ENCODE measurements at places on chromosomes 7 and 10.

DNA sequence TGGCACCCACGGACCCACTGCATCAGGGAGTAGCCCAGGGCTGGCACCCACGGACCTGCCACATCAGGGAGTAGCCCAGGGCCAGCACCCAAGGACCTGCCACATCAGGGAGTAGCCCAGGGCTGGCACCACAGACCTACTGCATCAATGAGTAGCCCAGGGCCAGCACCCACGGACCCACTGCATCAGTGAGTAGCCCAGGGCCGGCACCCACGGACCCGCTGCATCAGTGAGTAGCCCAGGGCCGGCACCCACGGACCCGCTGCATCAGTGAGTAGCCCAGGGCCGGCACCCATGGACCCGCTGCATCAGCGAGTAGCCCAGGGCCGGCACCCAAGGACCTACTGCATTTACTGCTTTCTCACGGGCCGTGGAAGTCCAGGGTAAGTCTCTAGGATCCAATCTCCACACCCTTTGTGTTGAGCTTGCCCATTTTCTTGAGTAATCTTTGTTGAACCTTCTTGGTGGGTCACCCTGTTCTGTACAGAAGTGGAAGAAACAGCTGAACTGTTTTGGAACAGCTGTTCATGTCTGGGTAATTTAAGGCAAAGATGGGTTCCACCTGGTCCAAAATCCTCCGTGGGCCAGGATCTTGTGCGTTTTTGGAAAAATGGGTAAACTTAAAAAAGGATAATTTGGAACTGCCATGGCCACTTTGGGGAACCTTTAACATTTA, 69.0 kb downstream of the VIPR2 start:
- no peak for DNase-seq

DNA sequence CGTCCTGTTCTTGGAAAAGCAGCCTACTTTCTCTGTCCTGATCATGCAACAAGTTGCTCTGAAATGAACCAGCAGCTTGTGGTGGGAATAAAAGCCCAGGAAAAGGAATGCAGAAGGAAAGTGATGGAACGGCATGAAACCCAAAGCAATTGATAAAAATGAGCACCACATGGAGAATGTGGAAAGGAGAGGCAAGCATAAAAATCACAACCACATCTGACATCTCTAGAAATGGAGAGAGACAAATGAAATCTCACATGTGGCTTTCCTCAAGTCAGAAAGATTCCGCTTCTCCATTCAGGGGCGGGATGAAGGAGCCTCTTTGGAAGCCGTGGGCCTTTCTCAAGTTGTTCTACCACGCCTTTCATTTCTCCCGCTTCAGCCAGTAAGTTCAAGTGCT, 631.7 kb upstream of the GALNT17 start:
- no peak for DNase-seq

- no peak for DNase-seq
Observed at GRCh38 chr7:140003913-140004382, 58.8 kb downstream of the PARP12 start.

DNA sequence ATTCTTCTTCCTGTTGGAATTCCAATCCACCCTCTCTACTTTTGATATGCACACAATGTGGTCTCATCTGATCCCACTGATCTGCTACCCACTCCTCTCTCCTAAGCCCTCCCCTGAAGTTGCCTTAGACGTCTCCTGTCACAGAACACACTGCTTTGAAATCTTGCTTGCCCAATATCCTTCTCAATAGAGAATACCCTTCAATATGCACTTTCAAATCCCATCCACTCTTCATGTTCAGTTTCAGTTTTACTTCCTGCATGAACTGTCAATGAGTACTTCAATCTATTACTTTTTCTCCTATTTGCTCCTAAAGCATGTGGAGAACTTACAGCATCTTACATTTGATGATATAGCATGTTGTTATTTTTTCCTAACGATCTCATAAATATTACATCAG, 93.5 kb downstream of the UPF2 start:
- no peak for DNase-seq

GRCh38 chr7:7103343-7104313, 78.7 kb upstream of the C1GALT1 start:
- DNase-seq, result no peak

GRCh38 chr10:91194497-91195179, 25.8 kb upstream of the PCGF5 start:
- no peak for DNase-seq

- no peak for DNase-seq
Observed at GRCh38 chr10:117610321-117610720, 67.8 kb downstream of the EMX2 start.

- DNase-seq, result no peak
Observed at GRCh38 chr10:119165171-119166117, at the start of gene SFXN4. Gene SFXN4 (minus strand): TSS chr10:119165714. CDS start chr10:119165647, 67 bp downstream.

DNA sequence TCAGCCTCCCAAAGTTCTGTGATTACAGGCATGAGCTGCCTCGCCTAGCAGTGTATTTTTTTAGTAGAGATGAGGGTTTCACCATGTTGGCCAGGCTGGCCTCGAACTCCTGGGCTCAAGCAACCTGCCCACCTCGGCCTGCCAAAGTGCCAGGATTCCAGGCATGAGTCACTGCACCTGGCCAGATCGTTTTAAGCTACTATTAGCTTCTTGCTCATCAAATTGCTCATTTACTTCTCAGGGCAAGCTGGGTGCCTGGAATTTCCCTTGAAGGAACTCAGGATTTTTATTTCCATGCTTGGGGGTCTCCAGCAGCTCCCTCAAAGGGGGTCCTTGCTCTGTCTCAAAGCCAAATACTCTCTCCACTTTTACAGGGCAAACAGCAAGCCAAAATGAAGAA, 798.0 kb upstream of the AUTS2 start:
- DNase-seq, result no peak

DNA sequence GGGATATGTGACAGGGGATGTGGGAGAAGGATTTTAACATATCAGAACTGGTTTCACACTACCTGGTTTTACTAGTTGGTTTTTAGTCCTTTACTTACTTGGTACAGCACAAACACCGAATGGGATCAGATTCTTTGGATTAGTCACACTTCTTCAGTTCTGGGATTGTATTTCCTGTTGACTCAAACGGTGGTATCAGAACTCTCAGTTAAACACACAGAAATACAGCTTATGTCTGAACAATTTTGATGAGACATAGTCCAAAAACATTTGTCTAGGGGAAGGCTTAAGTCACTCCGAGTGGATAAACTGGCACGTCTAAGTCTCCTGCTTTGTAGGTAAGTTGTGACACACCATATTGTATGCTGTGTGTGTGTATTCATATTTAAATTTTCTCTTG, 480.5 kb downstream of the PHTF2 start:
- DNase-seq, result no peak

DNA sequence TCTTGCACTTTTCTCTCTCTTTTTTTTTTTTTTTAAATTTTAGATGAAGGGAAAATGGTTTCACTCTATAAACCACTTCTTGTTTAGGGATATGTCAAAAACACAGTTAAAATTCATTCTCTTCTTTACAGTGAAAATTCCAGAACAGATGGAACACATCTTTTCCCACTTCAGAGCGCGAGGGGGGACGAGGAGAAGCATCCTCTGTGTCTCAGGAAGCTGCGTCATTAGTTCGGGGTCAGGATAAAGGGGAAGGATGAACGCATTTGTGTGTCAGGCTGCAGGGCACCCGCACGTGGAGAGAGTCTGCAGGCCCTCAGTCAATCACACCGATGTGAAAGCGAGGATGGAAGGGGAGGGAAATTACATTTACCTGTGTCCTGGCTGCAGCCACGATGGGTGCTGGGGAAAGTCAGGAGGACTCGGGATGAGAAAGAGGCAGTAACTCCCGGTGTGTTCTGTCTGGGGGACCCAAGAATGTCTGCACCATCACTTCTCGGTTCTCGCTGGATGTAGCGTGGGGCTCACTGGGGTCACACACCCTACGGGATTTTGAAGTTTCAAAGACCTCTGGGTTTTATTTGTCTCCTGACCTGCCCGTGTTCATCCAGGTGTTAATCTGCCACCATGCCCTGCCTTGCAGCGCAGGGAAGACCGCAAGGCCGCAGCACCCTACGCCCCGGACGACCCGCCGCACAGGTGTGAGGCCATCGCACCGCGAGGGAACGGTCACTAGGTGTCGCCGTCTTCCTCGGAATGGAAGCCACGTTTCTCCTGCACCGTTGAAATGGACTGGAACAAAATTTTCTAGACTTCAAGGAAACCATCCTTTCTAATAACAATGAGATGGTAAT, 66.7 kb upstream of the PITRM1 start:
- no peak for DNase-seq

DNA sequence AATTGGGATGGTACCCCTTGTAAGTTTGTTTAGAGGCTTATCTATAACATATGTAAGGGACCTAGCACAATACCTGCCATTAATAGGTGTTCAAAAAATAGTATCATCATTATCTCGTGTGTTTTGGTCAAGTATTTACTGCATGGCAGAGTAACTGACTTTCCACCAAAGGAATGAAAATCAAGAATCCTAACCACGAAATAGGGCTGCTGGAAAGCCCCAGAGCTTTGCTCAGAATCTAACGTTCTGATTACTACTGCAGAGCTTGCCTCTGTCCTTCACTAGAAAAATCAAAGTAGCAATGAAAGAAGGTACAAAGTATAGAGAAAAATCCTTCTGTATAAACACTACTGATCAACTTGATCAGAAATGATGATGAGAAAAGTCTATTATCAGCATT, 34.9 kb downstream of the DCLRE1C start:
- no peak for DNase-seq

DNA sequence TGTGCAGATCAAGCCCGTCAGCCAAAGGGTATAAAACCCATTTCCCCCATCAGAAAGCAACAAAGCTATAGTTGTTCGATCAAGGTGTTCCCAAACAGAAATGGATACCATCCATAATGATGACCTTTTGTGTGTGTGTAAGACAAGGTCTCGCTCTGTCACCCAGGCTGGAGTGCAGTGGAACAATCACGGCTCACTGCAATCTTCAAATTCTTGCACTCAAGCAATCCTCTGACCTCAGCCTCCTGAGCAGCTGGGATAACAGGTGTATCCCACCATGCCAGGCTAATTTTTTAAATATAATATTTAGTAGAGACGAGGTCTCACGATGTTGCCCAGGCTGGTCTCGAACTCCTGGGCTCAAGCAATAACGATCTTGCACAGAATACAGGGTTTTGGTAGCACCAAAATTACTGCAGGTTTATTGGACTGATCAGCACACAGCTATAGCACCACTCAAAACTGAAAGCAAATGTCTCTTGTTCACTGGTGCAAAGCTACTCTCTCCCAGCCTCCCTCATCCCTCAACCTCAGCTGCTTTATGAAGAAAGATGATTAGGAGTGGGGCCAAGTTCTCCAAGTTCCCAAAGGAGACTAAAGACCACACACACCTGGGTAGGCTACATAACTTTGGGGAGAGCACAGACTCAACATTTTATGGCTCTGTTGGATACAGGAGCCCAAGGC, 80.5 kb downstream of the ABI1 start:
- DNase-seq, result no peak

- no peak for DNase-seq
Observed at GRCh38 chr10:122656741-122657140, 42.9 kb downstream of the C10orf120 start.

GRCh38 chr10:63788152-63788821, 267.1 kb downstream of the REEP3 start:
- DNase-seq, result no peak

- DNase-seq, result no peak
Observed at GRCh38 chr10:124732931-124733570, 11.1 kb downstream of the FAM53B start.

GRCh38 chr7:143018931-143019330, 8.0 kb downstream of the OR9A2 start:
- DNase-seq, result no peak

DNA sequence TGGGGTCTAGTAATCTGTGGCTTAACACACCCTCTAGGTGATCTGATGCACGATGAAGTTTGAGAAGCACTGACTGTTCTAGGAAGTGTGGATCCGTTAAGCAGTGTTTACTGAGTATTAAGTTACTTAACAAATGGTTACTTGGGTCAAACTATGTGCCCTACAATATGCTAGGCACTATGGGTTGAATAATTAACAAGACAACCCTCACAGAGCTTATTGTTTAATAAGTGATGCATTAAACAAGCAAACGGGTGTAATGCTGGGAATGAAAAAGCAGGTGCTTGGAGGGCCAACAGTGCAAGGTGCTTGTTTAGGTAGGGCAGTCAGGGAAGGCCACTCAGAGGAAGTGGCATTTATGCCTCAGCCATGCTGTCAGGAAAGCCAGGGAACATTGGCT, 378.0 kb upstream of the PODXL start:
- no peak for DNase-seq

DNA sequence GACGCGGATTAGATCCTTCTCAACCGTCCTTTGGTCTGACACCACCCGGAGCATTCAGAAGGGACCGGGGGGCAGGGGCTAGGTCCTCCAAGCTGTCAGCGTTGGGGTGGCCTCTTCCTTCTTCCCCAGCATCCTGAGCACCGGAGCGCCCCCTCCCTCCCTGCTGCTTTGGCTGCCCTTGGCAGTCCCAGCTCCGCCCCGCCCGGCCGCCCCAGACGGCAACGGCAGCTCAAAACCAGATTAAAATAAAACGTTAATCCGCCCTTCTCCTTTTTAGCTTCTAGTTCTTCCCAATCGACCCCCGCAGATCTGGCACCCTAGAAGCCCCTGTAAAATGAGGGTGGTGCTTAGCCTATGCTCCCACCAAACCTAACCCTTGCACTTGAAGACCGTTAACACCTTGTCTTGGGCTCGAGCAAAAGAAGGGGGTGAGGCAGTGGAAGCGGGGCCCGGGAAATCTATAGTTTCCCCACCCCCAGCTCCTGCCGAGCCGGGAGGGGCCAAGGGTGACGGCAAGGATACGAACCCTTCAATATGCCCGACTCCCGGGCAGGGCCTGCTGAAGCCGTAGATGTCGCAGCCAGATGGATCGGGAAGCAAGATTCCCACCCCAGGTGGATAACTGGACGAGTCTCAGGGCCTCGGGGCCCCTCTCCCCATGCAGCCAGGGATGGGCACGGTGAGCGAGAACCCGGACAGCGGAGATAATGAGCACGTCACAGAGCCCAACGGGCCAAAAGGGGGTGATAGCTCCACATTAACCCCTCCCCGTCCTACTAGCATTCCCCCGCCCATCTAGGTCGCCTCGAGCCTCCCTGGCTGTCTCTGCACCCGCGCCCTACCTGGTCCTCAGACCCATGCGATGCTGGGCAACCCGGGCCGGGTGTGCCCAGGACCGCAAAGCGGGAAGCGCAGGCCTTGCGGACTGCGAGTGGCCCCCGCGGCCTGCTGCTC, 169.7 kb downstream of the NRF1 start:
- DNase-seq, result no peak

DNA sequence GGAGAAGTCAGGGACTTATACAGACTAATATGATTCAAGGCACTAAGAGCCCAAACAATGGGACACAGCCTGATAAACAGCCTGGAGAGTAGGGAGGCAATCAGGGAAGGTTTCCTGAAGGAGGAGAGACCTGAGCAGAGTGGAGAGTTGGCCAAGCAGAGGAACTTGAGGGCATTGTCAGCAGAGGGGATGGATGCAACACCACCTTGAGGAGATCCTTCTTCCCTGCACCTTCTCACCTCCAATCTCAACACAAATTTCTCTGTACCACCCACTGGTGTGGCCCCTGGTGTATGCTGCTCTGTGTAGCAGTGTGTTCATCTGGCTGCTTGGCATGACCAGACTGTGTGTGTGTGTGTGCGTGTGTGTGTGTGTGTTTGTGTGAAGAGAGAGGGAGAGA, 146.2 kb downstream of the WDR11 start:
- DNase-seq, result no peak

- no peak for DNase-seq
Observed at GRCh38 chr7:112622159-112622715, 141.4 kb downstream of the LSMEM1 start.

Data from cortex of kidney (tissue), 1 donor.